ENCODE measurements at places on chromosomes 16 and 17.

GRCh38 chr17:77783991-77784820 is 174.3 kb upstream of the TNRC6C start:
- peak; percentile 65 for DNase-seq

DNA sequence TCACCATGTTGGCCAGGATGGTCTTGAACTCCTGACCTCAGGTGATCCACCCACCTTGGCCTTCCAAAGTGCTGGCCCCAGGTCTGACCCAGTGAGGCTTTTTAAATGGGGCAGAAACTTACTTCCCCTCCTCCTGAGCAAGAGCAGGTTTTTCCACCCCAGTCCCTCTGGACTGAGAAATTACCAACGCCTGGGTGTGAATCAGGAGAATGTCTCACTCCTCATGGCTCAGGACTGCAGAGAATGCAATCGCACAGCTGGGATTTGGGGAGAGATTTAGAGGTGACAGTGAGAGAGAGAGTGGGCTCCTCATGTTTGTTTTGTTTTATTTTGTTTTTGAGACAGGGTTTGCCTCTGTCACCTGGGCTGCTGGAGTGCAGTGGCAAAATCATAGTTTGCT is 203.6 kb downstream of the RAB11FIP4 start:
- DNase-seq: no peak

DNA sequence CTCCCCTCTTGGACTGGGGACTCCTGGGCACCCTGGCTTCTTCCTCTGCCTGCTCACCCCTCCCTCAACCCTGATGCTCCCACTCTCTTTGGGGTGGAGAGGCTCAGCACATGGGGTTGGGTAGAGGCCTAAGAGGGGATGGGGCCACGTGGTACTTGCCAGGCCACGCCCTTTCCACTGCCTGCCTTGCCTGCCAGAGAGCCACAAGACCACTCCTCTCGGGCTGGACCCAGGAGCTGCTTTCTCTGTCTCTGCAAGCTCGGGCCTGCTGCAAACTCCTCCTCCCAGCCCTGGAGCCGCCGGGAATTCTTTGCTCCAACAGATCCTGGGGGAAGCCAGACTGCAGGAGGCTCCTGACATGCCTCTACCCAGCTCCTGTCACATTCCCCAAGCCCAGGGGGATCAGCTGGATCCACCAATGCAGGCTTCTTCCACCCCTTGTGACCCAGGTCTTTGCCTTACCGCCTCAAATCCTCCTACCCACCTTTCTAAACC is 11.8 kb downstream of the DLX4 start:
- no peak for DNase-seq

GRCh38 chr16:11219178-11219577 is 36.8 kb downstream of the SOCS1 start:
- no peak for DNase-seq

GRCh38 chr16:83701494-83701893 is 106.3 kb upstream of the HSBP1 start:
- DNase-seq: no peak

DNA sequence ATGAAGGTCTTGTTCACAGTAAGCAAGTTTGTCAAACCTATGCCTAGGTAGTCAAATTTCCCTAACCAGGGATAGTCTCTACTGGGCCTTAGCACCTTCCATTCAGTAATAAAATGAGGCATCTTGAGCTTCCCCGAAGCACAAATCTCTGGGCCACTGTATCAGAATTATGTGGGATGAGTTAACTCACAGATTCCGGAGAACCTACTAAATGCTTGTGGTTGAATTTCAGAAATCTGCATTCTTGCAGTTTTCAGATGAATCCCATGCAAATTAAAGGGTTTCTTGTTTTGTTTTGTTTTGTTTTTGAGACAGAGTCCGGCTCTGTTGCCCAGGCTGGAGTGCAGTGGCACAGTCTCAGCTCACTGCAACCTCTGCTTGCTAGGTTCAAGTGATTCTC is 478.8 kb upstream of the HSBP1 start:
- no peak for DNase-seq

- no peak for DNase-seq
These were observed 314.3 kb downstream of the RBFOX1 start for GRCh38 chr16:7646821-7647500.

GRCh38 chr17:70091696-70092095 is 16.7 kb downstream of the KCNJ16 start:
- no peak for DNase-seq

- no peak for DNase-seq
These were observed 83.0 kb downstream of the ANKRD11 start for GRCh38 chr16:89407282-89407924.

- DNase-seq: no peak
These were observed 200.8 kb downstream of the PRKCB start for GRCh38 chr16:24036614-24037013.

- DNase-seq: no peak
These were observed 4.2 kb downstream of the SMPD3 start for GRCh38 chr16:68444056-68444657.

DNA sequence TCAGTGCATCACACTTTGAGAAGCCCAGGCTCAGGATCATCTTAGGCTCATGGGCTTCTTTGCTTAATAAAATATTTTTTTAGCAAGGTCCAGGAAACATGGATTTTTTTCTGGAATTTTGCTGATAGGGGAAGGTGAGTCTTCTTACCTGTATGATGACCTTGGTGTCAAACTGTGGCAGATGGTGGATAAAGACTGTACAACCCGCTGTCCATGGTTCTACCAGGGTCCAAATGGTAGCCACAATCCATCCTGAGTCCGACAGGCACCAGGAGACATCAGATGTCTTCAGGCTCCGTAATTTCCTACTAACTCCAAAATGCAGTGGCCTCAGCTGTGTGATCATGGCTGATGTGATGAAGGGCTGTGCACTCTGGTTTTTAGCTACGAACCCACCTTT is 27.8 kb downstream of the ACSM1 start:
- no peak for DNase-seq

DNA sequence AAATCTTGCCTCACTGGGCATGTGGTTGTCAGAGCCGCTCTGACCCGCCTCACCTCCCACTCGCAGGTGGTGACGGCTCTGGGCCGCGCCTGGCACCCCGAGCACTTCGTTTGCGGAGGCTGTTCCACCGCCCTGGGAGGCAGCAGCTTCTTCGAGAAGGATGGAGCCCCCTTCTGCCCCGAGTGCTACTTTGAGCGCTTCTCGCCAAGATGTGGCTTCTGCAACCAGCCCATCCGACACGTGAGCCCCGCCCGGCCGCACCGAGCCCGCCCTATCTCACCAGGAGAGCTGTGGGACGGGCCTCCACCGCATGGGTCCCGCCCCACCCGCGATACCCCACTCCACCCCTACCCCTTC is 4.0 kb downstream of the TGFB1I1 start:
- DNase-seq: no peak

DNA sequence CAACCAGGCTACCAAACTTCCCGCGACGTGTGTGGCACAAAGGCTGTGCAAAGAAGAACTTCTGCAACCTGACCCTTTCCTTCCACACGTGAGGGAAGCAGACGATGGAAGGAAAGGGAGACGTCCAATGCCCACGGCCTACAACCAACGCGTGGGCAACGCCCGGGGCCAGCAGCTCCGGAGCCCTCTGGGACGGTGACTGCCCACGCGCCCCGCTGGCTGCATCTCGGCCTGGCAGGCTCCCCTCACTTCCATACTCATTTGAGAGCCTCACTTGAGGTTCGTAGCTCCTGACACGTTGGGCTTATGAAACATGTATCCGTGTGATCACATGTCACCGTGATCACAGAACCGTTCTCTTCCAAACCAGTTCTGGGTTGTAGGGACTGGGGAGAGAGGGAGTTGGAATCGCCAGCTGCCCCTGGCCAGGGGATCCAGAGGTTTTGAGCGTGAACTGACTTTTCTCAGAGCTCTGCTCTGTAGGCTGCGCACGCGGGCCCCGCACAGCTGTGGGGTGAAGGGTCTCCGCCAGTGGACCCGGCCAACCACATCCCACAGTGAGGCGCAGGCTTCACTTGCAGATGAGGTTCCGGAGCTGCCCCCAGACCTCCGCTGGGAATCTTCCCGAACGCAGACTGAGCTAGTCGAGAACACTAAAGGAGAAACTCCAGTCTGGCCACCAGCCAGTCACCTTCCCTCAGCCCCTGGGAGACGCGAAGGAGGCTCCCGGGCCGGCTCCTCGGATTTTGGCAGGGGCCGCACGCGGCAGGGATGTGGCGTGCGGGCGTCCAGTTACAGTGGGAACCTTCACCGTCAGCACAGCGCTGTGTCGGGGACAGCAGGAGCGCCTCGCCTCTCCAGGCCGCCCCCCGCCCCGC is 1.0 kb downstream of the LMF1 start:
- no peak for DNase-seq

DNA sequence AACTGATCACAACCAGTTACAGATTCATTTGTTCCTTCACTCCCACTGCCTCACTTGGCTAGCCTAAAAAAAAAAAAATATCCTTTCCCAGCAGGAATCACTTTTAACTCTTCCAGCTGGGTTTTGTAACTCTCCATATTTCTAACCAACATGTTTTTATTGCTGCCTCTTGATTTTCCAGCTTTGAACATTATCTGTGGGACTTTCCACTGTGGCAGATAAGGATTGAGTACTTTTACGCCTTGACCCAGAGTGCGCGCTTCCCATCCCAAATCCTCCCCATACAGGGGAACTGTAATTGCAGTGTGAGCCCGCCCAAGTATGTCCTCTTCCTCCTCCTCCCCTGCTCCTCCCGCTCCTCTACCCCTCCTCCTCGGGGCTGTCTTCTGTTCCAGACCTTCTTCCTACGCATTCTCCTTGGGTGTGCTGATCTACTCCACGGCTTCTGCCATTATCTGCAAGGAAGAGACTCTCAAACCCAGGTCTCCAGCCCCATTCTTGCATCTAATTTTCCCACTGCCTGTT is 43.4 kb downstream of the CYB5D2 start:
- DNase-seq: no peak

GRCh38 chr16:52283584-52284375 is 263.2 kb downstream of the TOX3 start:
- no peak for DNase-seq

- no peak for DNase-seq
These were observed 231.8 kb downstream of the C16orf95 start for GRCh38 chr16:87085441-87085840.

DNA sequence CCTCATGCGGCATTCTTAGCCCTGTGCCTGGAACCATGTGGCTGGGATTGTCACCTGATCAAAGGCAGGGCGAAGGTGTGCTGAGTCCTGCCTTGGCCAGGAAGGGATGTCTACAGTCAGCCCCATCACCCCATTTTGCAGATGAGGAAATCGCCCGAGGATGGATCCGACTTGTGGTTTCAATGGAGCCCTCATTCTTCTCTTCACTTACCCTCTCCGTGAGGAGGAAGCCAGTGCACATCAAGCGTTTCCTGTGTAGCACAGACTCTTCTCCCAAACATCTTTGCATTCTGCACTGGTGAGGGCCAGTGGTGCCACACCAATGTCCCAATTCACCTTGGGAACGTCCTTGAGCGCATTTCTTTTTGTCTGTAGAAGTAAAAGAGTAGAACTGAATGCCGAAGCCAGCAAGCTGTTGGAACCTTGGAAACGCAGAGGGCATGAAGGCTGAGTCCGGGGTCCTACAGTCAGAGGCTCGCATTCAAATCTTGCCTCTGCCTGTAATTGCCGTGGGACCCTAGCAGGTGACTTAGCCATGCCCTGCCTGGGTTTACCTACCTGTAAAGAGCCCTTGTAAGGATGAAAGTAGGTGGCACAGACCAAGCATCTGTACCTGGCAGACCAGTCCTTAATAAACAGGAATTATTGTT is 85.4 kb downstream of the IRF8 start:
- no peak for DNase-seq

DNA sequence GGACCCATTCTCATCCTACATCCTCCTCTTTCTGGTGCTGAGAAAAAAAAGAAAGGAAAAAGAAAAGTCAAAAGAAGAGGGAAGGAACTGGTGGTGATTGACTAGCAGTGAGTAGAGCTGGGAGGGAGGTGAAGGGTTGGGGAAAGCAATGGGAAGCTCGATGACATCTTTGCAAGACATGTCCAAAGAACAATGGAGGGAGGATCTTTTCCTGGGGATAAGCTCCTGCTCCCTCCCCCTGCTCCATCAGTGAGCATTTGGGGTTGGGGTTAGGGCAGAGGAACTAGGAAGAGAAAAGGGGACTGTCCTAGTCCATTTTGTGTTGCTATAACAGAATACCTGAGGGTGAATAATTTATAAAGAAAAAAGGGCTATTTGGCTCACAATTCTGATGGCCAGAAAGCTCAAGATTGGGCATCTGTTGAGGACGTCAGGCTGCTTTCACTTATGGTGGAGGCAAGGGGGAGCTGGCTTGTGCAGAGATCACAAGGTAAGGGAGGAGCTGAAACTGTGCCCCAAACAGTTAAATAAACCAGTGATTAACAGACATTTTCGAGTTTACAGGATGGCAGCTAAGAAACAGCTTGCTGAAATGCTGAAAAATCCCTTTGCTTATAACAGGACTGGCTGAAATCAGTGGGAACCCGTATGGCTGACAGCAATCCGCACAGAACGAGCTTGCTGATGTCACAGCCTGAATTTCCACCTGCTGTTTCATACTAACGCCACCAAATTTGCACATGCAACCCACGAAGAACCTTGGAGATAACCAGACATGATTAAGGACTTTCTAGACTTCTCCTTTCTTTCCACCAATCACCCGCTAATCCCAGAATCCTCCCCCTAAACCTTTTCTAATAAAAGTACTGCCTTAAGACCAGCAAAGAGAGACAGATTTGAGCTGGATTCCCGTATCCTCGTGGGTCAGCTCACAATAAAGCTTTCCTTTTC is 1.6 kb upstream of the ODF4 start:
- no peak for DNase-seq

- DNase-seq: no peak
These were observed 12.9 kb downstream of the ZNF213 start for GRCh38 chr16:3147757-3148104.

GRCh38 chr16:19929062-19929511 is 44.4 kb upstream of the GPRC5B start:
- no peak for DNase-seq

GRCh38 chr17:55334881-55335540 is 70.3 kb downstream of the HLF start:
- DNase-seq: no peak

- DNase-seq: peak; percentile 53
These were observed at the start of gene FAM171A2 for GRCh38 chr17:44363613-44364159. Gene FAM171A2, minus strand, starts transcription at chr17:44363853. Its CDS starts 139 bp downstream, at chr17:44363714.
